ENCODE measurements at places on chromosomes 11 and 22.

DNA sequence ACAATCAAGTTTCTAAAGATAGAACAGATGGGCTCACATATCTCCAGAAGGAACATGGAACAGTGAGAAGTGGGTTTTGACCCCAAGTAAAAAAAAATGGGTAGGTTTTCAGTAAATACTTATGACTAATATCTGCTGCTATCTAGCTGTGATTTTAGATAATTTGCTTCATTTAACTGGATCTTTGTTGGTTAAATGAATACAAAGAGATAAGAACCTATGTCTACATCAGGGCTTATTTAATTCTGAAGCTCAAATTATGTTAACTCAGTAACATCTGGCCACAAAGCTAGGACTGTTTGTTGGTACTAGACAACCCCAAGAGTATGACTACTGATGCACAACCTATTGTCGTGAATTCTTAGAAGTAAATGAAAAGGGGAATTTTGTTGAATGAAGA is 144.4 kb upstream of the SESN3 start:
- DNase-seq: no peak

GRCh38 chr22:23609983-23610781 is 21.9 kb downstream of the DRICH1 start:
- no peak for DNase-seq

DNA sequence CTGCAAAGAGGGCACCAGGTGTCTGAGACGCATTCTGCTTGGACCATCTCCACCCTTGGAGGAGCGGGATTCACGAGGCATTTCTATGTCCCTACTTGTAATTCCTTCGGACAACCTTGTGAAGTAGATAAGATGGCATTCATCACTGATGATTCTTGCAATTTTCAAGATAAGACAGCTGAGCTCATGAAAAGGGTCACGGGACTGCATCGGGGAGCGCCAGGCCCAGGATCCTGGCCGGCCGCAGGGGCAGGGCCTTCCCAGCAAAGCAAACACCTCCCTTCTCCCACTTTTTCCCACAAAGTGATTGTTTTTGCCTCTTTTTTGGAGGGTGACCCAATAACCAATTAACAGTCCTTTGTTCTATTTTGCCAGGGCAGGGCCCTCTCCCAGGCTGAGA is 8.4 kb downstream of the LIF start:
- no peak for DNase-seq

GRCh38 chr11:18727479-18728236 is 1.7 kb upstream of the IGSF22 start:
- no peak for DNase-seq

GRCh38 chr11:46352063-46352841 is 5.0 kb downstream of the DGKZ start:
- DNase-seq: no peak

DNA sequence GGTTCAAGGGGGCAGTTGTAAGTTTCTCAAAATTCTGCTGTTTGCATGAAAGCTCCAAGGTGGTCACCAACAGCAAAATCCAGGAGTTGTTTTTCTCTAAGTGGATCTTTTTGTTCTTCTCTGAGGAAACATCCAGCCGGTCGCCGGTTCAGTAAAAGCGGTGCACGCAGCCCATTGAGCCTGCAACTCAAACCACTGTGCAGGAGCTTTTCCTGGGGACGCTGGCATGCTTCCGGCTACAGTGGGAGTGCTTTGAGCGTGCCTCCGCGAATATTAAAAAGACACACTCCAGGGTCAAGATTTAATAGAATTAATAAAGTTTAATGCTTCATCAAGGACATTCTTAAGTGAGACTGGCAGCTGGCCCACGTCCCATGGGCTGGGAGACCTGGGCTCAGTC is 25.4 kb downstream of the IGF2 start:
- no peak for DNase-seq

- no peak for DNase-seq
Observed at GRCh38 chr11:117970400-117971024, 15.7 kb upstream of the IL10RA start.

DNA sequence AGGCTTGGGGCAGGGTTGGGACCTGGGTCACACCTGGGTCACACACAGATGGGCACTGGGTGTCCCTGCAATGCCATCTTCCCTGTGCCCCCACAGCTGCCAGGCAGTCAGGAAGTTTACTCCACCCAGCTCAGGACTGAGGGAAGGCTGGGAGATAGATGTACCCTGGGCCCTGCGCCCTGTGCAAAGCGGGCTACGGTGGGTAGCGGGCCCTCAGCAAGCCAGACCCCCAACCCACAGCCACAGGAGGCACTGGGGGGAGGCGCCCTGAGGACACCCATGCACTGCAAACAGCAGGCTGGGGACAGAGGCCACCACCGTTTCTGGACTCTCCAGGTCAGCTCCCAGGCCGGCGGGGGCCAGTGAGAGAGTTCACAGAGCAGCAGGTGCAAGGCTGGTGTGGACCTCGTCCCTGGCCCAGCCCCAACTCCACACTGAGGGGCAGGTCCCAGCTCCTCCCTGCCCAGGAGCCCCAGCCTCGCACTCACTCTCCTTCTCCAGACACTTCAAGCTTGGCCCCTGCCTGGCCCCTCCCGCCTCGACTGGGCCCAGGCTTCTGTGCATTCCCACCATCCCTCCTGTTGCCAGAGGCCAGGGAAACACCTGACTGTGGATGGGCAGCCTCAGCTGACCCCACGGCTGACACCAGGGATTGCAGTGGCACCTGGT is 4.9 kb downstream of the DUSP8 start:
- no peak for DNase-seq

GRCh38 chr11:130549393-130549999 is 101.1 kb downstream of the ADAMTS15 start:
- no peak for DNase-seq

DNA sequence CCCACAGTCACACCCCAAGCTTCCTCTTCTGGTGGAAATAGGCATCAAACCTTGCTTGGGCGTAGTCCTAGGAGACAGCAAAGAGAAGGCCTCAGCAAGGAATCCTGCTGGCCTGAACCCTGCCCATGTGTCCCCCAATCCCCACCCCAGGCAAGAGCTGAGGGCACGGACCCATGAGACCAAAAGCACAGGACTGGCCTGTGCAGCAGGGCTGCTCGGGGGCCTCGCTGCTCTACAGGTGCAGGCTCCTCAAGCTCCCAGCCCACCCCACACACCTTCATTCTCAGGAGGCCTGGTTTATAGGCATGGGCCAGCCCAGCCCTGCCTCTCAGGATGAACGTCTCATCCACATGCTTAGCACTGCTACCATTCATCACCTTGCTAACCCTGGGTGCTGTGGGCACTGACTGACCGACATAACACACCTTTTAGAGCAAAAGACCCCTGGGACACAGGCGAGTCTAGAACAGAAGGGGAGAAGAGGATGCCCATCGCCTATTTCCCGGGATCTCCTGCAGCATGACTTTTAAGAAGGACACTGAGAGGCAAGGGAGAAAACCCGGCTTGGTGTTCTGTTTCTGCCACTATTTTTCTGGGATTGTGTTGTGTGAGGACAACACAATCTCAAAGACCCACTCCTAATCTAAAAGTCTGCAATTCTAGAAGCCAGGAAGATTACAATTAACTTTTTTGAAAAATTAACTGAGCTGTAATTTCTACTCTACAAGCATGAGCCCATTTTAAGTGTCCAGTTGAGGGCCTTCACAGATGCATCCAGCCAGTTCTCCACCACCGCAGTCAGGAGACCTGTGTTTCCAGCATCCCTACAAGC is 15.4 kb downstream of the TCIRG1 start:
- DNase-seq: no peak

DNA sequence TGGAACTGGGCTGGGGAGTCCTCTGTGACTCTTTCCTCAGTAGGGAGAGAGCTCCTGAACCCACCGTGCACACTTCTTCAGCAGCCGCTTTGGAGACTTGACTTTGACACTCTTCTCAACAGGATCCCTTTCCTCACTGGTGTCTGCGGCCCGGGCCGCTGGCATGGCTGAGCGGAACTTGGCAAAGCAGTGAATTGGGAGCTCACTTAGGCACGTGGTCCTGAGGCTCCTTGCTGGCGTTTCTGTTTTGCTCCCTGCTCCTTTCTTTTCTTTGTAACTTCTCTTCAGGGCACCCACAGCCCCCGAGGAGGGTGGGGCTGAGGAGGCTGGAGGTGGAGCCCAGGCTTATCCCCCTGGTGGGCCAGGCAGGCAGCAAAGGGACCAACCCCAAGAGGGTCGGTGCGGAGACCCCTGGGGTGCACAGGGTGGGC is 8.4 kb upstream of the KCNQ1OT1 start:
- no peak for DNase-seq

- DNase-seq: no peak
Observed at GRCh38 chr11:128800871-128801417, 66.2 kb downstream of the KCNJ1 start.

GRCh38 chr22:24758164-24758799 is 16.2 kb downstream of the PIWIL3 start:
- no peak for DNase-seq

DNA sequence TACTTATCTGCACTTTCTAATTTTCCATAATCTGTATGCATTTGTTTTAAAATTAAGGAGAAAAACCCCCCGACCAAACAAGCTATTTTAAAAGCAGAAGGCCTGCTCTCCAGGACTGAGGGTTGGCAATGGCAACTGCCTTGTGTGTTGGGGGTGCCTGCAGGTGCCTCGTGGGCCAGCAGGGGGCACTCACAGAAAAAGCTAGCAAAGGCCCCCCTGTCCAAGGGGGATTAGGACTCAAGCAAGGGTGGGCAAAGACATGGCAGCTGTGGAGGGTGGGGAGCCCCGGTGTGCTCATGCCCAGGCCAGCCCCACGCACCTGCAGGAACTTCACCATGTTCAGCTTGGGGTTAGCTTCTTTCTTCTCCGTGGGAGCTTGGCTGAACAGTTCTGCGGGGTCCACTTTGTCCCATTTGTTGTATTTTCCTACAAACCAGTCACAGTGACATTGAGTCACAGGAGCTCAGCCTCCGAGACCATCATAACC is 10.3 kb downstream of the TOP3B start:
- no peak for DNase-seq

DNA sequence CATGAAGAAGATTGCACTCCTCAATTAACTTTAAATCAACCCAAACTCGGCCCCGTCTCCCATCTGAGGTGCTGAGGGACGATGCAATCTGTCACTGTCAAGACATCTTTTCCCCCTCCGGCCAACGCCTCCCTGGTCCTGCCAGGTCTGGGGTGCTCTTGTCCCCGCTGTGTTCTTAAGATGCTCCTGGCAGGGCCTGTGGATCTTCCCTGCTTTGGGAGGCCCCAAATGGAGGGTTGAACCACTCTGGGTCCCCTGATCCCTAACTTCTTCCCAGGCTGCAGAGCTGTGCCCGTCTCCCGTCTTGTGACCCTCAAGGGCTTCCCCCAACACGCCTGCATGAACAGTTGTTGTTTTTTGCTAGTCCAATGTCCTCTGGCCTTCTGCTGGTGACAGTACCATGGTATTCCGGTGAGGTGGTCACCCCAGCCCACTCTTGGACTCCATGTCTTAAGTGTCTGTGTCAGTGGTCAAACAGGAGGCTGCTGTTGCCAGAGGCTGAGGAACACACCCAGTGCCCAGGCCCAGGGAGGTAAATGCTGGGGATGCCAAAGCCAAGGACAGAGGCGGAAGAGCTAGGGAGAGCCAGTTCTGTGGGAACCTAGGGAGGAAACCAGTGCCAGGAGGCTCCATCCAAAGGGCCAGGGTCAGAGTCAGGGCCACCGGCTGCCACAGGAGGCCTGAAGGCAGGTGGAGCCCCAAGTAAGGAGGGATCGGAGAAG is 70.6 kb upstream of the SHANK2 start:
- no peak for DNase-seq

GRCh38 chr11:27838674-27839073 is 138.4 kb upstream of the BDNF start:
- DNase-seq: no peak

DNA sequence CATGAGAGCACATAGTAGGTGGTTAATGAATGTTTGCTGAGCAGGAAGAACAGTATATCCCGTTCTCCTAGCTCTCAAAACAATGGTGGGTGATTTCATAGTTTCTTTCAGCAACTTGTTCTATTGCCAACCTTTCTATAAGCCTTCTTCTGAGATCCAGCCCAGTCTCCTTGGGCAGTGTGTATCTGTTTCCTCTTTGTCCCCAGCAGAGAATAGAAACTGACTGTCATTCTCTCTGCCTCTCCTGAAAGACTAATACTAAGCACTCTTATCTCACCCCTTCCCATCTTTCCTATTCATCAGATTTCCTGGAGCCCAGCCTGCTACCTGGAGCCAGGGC is 272.9 kb downstream of the ST3GAL4 start:
- DNase-seq: no peak

- DNase-seq: no peak
Observed at GRCh38 chr11:45470151-45470793, 184.1 kb upstream of the SYT13 start.

DNA sequence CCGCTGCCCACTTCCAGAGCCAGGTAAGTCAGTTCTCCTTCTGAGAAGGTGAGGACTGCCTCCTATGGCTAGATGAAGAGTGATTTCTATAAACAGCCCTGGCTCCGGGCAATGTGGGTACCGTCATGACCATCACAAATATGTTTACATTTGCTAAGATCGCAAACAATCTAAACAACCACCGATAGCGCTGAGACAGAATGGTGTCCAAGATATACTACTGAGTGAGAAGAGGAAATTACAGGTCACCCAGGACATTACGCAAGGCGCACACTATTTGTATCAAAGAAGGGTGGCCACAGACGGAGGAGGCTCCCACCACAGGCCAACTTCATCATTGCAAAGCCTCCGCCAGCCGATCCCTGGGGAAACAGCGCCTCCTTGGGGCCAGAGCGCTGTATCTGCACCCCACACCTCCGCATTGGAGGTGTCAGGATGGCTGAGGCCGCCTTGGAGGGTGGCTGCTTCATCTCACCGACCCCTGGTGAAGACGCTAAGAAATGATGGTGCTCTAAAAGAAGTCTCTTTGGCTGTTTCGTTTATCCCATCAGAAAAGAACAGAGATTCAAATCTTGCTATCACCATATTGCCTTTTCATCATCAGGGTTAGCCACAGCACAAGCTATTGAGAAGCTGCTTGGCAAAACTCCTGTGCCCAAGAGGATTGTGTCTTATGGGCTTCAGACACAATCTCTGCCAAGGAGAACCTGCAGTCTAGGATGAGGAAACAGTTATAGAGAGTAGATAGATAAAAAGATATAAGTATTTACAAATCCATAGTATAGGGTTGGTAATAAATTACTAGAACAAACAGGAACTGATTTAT is 12.3 kb upstream of the ASRGL1 start:
- DNase-seq: no peak

- no peak for DNase-seq
Observed at GRCh38 chr11:67422891-67423290, 5.4 kb upstream of the RPS6KB2 start.

DNA sequence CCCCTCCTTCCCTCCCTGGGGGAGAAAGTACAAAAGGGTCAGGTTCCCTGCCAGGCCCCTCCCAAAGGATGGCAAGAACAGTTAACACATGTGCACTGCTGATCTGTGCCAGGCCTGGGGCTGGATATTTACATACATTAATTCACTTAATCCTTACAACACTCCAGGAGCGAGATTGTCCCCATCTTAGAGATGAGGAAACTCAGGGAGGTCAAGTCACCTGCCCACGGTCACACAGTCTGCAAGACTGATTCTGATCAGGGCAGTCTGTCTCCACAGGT is 36.5 kb downstream of the NECTIN1 start:
- no peak for DNase-seq

- no peak for DNase-seq
Observed at GRCh38 chr11:73365352-73366264, 10.6 kb upstream of the RELT start.

All from NCI-H2081 treated with DMSO at 0.1 percent for 48 hours (cell line).